ENCODE measurements at places on chromosomes 3 and 15.

DNA sequence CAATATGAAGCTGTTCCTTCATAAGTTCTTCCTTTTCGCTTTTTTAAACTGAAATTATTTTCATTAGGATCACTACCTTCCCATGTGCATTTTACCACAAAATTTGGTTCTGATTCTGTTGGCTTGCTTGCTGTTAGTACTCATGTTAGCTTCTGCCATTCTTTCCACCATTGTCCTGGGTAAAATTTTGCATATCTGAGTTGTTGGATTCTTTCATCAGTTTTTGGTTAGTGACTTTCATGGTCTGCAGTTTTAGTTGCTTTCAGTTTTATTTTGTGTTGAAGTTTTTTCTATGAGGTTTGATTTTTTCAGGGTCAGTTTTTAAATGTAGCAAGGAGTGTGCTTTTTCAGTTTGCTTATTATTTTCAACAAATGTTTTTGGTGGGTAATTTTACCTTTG is 71.9 kb downstream of the SMAD3 start:
- DNase-seq = no peak

DNA sequence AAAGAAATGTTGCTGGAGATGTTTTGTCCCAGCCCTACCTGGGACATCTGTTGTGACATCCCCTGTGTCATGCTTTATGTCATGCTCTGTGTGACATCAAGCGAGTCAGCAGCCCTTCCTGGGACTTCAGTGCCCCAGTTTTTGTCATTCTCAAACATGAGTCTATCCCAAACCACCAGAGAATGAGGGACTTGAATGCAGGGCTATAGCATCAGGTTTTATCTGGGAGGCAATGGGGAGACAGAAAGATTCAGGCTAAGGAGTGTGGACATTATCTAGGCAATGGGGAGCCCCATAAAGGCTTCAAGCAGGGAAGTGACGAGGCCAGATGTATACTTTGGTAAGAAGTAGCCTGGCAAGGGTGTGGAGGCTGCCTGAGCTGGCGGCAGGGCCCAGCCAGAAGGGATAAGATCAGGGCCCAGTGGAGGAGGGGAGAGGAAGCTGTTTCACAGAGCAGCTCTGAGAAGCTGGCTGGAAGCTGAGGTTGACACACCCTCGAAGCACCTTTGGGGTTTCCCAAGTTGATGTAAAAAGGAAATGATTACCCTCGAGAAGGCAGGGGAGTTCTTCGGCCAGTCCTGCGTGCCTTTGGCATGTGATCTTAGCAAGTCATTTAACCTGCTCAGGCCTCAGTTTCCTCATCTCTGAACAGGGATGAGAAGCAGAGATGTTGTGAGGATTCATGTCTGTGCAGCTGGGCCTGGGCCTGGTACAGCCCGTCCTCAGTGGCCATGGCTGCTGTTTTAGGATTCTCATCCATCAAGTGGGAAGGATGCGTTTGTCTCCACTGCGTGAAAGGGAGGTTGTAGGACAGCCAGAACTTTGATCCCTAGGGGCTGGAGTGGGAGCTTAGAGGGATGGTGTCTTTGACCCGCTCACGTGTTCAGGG is 34.3 kb downstream of the IRAK2 start:
- DNase-seq = peak; percentile 61

DNA sequence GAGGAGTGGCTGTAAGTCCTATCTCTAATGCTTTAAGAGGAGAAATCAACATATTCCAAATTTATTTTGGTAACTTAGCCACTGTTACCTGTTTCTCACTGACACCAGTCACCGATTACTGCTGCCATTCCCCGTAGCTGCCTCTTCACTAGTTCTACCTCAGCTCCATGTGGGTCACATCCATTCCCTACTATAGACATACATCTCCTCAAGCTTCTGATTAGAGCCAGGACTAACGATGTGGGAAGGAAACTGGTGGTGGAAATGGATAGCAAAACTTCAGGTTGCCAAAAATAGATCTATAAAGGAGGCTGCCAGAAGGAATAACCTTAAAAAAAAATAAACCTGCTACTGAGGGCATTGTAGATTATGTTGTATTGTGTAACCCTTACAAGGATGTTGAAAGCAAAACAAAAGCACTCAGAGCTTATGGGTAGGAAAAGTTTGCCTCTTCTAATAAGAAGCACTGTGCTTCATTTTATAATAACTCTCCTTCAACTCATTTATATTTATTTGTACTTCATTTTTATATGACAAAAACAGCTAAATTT is 56.0 kb downstream of the KAT2B start:
- DNase-seq = no peak

- DNase-seq = no peak
These were observed 20.3 kb upstream of the NR2E3 start for GRCh38 chr15:71790081-71790480.

DNA sequence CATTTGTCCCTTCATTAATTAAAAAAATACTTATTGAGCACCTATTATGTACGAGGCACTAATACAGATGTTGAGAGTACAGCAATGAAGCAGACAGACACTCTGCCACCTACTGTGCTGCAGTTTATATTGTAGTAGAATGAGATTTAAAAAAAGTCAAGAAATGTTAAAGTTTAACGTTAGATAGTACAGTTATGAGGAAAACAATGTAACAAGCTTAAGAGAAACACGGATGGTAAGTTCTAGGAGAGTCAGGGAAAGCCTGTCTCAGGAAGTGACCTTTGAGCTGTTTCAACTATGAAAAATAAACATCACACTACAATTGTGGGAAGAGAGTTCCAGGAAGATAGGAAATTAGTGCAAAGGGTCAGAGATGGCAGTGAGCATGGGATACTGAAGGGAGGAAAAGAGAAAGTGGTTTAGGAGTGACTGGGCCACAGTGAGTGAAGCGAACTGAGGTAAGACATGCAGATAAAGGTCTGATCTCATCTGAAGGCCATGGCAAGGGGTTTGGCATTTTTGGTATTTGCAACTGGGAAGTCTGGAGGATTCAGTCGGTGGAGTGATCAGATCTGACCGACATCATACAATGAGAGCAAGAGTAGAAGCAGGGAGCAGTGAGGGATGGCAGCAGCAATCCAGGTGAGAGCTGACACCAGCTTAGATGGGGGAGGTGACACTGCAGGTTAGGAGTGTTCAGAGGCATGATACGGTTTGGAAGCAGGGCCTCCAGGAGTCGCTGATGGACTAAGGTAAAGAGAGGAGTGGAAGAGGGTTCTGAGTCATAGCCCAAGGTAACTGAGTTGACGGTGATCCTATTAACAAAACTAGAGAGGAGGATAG is 28.5 kb downstream of the PLSCR4 start:
- DNase-seq = no peak

DNA sequence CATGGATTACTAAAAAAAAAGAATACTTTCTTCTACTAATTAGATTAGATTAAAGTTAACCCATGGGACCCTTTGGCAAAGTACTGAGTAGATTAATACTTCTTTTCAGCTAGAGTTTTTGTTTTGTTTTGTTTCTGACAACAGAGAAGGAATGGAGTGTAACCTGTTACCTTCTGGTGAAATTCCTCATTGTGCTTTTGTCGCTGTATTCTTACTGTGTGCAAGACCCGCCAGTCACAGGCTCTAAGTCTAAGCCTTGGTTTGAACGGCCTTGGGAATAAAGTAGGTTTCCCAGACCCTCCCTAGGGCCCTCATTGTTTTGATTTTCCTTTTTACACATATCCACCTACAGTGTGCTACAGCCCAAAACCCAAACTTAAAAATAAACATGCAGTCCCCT is 171.1 kb upstream of the IL12A start:
- no peak for DNase-seq

- DNase-seq = no peak
These were observed 116.3 kb downstream of the DTWD1 start for GRCh38 chr15:49737127-49737526.

- DNase-seq = no peak
These were observed 41.3 kb downstream of the MYH15 start for GRCh38 chr3:108469126-108469525.

DNA sequence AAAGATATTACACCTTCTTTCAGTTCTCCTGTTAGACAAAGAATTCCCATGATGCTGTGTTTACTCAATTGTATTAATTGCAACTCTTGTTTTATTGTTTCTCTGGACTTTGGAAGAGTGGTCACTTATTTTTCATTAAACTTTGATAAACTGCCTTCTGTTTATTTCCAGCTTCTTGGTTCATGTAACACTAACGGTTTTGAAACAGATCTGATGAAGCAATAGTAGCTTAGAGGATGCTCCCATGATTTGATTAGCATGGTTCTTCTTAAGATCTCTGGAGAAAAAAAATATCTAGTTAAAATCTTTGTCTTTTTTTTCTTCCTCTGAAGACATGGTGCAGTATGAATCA is 90.1 kb downstream of the FNDC3B start:
- no peak for DNase-seq

- DNase-seq = no peak
These were observed 818.6 kb downstream of the EPHA3 start for GRCh38 chr3:89925976-89926375.

DNA sequence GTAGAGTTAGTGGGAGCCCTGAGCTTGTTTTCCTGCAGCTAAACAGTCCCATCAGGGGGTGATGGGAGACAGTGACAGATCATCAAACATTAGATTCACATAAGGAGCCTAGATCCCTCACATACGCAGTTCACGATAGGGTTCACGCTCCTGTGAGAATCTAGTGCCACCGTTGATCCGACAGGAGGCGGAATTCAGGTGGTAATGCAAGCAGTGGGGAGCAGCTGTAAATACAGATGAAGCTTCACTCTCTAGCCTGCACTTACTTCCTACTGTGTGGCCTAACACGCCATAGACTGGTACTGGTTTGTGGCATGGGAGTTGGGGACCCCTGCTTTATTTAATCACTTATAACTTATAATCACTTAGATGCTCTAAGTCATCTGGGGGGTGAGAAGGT is 179.1 kb downstream of the AKAP13 start:
- no peak for DNase-seq

DNA sequence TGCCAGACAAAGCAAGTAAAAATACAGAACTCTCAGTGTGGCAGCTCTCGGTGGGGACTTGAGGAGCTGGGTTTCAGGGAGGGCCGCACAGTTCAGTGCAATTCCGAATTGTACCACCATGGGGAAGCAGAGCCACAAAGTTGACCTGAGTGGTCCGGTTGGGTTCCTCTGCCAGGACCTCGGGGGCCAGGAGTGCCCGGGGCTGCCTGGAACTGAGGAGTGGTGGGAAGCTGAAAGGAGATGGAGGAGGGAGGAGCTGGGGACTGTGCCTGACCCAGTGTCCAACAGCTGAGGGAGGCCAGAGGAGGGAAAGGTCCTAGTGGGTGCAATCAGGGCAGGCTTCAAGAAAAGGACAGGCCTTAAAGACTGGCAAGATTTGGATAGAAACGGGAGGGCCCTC is 32.2 kb upstream of the TRH start:
- DNase-seq = no peak

DNA sequence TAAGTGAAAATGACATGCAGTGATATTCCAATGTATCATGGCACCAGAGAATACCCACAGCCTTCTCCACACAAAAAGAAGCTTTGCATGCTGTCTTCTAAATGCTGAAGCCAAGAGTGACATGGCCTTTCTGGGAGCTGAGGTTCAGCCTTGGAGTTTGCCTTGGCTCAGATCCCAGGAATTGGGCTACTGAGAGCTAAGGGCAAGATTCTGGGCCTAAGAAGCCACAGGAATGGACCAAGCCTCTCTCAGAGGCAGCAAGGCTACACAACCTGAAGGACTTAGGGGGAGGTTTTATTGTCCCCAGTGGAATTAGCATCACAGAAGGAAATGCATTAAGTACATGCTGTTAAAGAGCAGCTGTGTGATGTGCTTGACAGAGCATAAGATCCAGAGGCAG is 1078.5 kb downstream of the TUSC7 start:
- no peak for DNase-seq

- DNase-seq = no peak
These were observed 12.8 kb downstream of the MAN2A2 start for GRCh38 chr15:90915808-90916440.

- peak; percentile 5 for DNase-seq
These were observed 4.4 kb upstream of the CLDN11 start for GRCh38 chr3:170414202-170414663.

DNA sequence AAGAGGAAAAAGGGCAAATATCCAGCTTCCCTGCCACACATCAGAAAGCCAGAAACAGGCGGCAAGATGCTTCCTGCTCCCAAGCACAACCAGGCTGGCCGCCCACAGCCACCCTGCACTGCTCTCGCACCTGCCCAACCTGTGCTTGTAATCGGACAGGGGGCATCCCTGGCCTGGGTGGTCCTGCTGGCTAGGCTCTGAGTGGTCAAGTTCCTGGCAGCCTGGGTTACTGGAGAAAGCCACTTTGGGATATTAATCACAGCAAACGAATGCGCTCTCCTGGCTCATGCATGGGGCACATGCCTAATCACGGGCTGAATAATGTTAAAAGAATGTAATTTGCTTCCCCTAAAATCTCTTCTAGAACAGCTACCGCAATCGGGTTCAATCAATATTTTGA is 442.4 kb downstream of the MCTP2 start:
- no peak for DNase-seq

DNA sequence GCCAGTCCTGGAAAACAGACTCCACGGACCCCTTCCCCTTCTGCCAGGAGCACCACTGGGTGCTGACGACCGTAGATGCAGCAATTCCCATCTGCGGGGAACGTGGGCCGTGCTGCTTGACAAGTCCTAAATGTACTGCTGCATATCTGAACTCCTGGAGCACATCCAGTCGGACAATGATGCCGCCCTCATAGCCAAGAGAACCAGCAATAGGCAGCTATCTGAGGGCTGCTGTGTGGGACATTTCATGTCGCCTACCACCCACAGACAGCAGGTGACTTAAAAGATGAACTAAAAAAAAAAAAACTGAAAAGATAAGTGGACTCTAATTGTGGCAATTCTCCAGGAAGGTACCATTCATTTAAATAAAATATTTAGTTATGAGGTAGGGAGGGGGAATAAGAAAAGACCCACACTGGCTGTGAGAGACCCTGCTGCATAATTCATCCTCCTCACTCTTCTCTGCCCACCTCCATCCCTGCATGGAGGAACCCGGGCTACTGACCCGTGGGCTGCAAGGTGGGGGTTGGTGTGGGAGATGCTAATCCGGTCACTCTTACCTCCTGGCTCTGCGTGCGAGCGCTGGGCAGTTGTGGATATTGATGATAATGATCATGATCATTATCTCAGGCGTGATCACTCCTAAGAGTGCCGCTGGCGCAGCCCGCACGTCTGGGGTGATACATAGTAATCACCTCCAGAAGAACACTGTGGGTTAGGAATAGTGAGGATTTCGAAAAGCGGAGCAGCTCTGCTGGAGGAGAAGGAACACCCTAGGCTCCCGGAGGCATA is 28.3 kb downstream of the ALS2CL start:
- no peak for DNase-seq

DNA sequence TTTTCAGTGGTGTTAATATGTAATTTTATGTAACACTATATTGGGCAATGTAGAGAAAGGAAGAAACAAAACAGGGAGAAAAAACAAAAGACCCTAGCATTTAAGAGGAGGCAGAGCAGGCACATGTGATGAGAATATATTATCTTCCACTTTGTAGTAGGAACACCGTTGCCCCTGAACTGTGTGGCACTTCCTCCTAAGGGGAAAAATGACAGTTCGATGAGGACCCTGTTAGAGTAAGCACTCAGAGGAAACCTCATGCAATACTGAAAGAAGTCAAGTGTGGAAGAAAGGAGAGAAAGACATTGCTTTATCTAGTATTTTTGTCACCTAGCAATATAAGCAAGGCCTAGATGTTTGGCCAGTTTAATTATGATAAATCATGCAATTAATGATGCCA is 32.2 kb downstream of the ARPP21 start:
- no peak for DNase-seq

- no peak for DNase-seq
These were observed 36.0 kb downstream of the XYLB start for GRCh38 chr3:38382506-38383080.

All from stimulated activated CD4-positive, alpha-beta T cell treated with anti-CD3 and anti-CD28 coated beads, Interleukin-2, amount 100 ng/mL, for 4 hours (primary cell).